Stimulated activated CD4-positive, alpha-beta T cell treated with anti-CD3 and anti-CD28 coated beads, TNF-alpha, amount 100 ng/mL, for 48 hours (primary cell): ENCODE measurements at places on chromosomes 6 and 20.

DNA sequence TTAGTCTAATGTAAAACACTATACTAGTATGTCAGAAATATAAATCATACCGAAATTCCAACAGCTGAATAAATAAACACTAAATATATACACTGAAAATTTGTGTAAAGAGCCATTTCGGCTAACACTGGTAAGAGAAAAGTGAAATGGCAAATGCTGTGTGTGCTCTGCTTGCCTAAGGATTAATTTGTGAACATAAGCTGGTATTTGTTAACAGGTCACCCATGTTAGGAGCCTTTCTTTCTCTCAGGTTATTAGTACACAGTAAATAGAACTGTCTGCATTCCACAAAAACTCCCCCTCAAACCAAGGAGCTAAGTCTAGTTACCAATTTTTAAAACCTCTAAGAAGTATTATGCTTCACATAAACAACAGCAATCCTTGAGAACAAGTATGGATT, 27.0 kb downstream of the ELOVL5 start:
- DNase-seq, result no peak

DNA sequence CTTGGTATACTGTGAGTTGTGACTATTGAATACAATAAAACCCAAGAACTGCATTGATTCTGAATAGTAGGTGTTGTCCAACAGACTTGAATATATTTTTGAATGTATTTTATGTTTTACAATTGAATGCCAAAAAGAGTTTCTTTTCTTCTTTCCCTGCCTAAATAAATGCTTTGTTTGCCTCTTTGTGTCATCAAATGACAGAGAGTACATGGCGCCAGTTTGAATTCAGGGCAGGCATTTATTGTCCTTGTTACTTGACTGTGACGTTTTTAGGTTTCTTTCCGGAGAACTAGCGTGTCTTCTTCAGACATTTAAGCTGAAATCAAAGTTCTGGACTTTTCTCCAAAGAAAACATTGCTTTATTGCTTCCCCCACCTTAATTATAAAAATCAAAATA, 16.6 kb downstream of the KIF3B start:
- no peak for DNase-seq

- no peak for DNase-seq
Measured at GRCh38 chr6:119612911-119613381, 263.4 kb upstream of the MAN1A1 start.

GRCh38 chr6:108958900-108959770, 110.9 kb downstream of the ARMC2 start:
- no peak for DNase-seq

GRCh38 chr20:1171461-1172093, 13.2 kb downstream of the TMEM74B start:
- no peak for DNase-seq

DNA sequence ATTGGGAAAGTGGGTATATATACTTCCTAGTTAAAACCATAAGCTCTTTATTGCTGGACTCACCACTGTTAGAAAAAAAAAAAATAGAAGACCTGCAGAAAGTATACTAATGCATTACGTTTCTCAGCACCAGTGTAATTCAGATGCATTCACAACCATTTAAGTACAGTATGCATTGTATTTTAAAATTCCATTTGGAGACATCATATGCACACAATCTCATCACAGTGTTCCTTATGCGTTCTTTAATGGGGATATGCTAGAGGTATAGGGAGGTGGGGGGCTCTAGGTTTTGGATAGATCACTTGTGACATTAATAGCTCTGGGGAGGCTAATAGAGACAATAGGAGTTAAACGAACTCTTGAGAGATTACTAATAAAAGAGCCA, 9.4 kb downstream of the TFAP2A start:
- DNase-seq, result no peak

GRCh38 chr20:2745936-2746635, 53.5 kb downstream of the EBF4 start:
- no peak for DNase-seq

DNA sequence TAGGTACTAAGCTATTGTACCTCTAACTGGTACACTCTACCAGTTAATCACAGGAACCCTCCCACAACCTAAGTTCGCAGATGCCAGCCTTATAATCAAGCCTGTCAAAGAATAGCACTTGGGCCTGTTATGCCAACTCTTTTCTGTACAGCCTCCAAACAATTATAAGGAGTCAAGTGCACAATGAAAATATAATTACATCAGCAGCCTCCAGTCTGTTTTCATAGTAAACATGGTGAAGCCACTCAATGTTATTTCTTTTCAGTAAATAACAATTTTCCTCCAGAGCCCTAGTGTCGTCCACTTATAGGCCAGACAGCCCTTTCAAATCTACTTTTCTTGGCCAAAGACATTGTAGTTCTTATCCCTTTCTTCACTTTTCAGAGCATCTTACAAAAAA, 82.7 kb upstream of the CARMIL1 start:
- DNase-seq, result no peak
